Stimulated activated CD8-positive, alpha-beta memory T cell treated with anti-CD3 and anti-CD28 coated beads, Interleukin-15, amount 100 ng/mL, for 1 hour (primary cell): ENCODE measurements at places on chromosomes 16 and 17.

- no peak for DNase-seq
These were observed 45.9 kb upstream of the KCNJ16 start for GRCh38 chr17:70028978-70029767.

DNA sequence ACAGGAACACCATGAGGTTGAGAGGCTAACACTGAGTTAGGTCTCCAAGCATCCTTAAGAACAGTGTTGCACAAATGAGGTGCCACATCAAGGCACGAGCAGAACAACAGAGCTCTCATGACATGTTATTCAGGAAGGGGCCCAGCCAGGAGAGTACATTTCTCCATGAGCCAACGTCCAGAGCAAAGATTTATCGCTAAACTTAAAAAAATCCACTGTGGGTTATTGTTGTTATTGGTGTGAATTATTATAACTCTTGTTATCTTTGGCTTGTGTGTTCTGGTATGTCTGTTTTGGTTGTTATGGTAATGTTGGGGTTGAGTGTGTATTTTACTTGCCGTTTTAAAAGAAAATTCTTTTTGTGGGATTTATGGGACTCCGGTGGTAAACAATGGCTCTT lies 68.9 kb upstream of the MSI2 start:
- DNase-seq = no peak

DNA sequence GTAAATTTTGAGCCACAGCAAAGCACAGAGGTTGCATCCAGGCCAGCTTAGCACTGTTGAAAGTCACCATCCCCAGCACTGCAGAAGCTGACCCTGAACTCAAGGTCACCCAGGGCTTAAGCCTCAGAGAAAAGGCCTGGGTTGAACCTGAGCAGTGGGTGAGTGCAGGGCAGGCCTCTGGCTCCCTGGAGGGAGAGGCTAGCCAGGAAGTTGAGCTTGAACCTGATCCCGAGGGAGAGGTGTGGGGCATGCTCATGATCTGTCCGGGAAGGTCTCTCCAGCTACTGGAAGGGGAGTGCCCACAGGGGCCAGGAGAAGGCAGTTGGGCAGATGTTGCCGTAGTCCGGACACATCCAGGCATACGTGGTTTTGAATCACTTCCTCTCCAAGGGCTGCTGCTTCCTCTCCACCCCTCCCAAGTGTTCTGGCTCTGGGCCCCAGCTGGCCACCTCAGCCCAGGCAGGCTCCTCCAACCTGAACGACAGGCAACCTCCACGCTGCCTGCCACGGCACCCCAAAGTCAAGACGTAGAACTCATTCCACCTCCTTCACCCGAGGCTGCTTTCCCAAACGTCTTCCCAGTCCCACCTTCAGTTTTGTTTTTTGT lies 18.4 kb downstream of the CARHSP1 start:
- DNase-seq = no peak

GRCh38 chr17:29614349-29615047 lies 8.2 kb downstream of the CORO6 start:
- no peak for DNase-seq

- peak; percentile 38 for DNase-seq
These were observed 36.5 kb downstream of the CYTH1 start for GRCh38 chr17:78745407-78746088.

DNA sequence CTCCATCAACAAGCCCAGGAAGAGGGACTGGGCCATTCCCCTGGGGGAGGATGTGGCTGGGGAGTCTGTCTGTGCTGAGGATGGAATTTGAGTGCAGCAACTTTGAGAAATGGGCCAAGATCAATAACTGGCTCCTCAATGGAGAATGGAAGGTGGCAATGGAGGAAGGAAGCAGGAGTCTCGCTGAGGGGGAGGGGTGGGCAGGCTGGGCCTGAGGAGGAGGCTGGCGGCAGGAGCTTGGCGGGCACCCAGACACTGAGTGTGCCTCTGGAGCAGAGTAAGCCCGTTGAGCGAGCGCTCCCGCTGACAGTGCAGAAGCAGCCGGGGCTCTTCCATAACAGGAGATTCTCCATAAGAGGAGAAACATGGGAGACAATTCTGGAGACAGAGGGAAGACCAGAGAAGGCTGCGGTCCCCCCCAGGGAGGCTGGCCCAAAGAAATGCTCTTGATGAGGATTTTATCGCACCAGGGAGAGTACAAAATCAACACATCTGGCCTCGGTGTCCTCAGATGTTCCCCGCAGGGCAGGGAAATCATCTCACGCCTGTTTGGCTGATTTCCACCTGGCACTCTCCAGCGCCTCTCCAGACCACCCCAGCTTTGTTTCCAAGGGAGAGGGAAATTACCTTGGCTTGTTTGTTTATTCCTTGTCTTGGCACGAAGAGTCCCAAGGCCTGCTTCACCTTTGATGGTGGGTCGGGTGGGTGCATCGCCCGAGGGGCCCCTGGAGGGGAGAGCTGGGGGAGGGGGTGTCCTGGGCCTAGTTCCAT lies 2.8 kb upstream of the MMP15 start:
- DNase-seq = no peak

GRCh38 chr17:82389379-82389778 lies 17.8 kb downstream of the UTS2R start:
- no peak for DNase-seq
